ENCODE measurements at places on chromosomes 11 and 22.

- DNase-seq, result no peak
Measured at GRCh38 chr11:720642-721246, 14.7 kb downstream of the EPS8L2 start.

- no peak for DNase-seq
Measured at GRCh38 chr22:44667276-44667675, 34.7 kb upstream of the PRR5 start.

DNA sequence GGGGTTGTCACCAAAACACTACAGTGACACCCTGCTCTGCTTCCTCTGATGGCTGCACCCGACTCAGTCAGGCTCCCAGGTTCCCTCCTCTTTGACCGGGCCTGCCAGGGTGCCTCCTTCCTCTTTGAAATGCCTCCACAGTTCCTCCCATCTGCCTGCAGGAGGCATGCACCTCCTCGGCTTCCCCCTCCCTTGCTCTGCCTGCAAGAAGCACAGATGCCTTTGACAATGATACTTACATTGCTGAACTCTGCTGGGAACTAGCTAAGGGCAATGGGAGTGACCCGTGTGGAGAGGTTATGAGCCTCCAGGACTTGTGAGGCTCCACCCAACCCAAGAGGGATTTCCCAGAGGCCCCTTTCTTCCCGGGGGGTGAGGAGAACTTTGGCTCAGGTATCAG lies 674.1 kb downstream of the OPCML start:
- no peak for DNase-seq

DNA sequence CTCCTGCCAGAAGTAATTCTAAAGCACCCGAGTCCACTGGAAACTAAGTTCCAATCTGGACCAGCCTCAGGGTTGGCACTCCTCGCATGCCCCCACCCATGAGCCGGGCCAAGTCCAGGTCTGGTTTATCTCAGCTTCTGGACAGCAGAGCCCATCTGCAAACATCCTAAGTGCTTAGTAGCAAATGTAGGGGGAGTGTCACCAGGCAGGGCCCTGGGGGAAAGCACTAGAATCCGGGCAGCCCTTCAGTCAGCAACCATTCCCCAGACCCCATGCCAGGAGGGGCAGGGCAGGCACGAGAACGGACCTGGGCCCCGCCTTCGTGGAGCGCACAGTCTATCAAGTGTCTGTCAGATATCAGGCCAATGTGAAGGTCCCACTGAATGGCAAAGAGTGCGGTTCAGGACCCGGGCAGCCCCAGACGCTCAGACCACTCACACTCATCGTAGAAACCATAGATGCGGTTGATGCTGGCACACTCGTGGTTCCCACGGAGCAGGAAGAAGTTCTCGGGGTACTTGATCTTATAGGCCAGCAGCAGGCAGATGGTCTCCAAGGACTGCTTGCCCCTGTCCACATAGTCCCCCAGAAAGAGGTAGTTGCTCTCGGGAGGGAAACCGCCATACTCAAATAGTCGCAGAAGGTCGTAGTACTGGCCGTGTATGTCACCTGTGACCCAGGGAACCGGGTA lies 1.3 kb downstream of the PPP1CA start:
- no peak for DNase-seq

GRCh38 chr11:69642913-69643632 lies 2.1 kb downstream of the CCND1 start:
- DNase-seq, result peak; percentile 45
